ENCODE measurements at places on chromosomes 4 and X. TPM values are rescaled to one million over a fixed set of nuclear protein-coding genes. Genes with fewer than 3 reads are reported as not detected.

- DNase-seq: no peak
Observed at GRCh38 chrX:16822723-16823122, 36.5 kb downstream of the TXLNG start.

DNA sequence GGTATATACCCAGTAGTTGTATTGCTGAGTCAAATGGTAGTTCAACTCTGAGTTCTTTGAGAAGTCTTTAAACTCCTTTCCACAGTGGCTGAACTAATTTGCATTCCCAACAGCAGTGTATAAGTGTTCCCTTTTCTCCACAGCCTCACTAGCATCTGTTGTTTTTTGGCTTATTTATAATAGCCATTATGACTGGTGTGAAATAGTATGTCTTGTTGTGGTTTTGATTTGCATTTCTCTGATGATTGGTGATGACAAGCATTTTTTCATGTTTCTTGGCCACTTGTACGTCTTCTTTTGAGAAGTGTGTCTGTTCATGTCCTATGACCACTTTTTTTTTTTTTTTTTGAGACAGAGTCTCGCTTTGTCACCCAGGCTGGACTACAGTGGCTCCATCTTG lies 30.5 kb downstream of the GPR50 start:
- DNase-seq: no peak

DNA sequence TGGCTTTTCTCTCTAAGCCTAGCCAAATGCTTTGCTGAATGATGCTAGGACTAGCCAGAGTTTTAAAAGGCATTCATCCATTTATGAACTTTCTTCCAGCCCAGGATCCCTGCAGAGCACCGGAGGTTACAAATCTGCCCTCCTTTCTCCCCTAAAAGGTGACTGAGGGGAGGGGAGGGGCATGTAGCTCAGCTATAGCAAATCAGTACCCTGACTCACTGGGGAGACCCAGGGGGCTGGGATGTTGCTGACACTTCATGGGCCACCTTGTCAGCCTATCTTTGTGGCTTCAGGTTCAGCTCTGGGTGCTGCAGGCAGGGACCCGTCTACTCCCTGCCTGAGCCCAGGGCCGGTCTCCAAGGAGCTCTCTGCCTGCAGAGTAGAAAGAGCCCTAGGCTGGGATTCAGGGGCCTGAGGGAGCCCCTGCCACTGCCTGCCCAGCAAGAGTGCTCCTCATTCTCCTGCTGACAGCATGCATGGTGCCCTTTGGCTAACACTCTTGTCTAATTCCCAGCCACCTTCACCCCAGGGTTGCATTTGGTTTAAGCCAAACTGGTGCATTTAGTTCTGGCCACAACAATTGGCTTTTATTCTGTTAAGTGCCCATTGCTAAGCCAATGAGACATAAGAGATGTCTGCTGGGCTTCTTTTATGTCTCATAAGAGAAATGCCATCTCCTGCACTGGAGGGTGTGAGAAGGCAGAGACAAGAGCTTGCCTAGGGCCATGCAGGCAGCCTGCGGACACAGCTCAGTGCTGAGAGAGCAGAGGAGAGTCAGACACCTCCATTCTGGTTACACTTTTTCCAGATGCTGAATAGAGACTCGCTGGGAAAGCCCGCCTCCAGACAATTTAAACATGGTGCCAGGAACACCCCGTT lies 11.9 kb upstream of the UBA6 start:
- no peak for DNase-seq

OTUD6A gene
- polyA plus RNA-seq: not detected

DNA sequence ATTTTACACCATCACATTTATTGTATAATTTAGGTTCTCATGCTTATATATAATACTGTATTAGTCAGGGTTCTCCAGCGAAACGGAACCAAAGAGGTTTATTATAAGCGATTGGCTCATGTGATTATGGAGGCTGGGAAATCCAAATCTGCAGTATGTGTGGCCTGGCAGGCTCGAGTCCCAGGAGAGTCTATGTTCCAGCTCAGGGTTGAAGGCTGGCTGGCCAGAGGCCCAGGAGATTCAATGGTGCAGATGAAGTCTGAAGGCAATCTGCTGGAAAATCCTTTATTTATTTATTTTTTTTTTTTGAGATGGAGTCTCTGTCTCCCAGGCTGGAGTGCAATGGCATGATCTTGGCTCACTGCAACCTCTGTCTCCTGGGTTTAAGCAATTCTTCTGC lies 63.0 kb upstream of the WDFY3 start:
- no peak for DNase-seq

- DNase-seq: peak; percentile 0
Observed at GRCh38 chrX:146243041-146243440, 425.4 kb downstream of the SLITRK2 start.

GYPE gene
- polyA plus RNA-seq: 2.6 TPM

STK32B gene
- 6.6 TPM for polyA plus RNA-seq

IL15 gene
- 7.0 TPM for polyA plus RNA-seq

FGG gene
- polyA plus RNA-seq: not detected

DNA sequence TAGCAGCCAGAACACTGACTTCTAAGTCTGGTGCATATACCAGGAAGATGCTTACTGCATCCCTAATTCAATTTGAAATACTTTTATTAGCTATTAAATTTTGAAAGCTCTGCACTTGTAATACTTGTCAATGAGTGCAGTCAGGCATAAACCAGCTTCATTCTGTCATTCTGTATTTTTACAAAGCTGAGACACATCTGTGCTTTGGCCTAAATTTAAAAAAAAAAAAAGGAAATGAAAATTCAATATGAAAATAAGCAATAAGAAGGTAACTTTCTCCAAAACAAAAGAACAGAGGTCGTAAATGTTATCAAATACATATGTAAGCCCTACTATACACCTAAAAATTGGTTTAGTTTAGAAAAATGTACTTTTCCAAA lies 7.0 kb downstream of the SMIM14 start:
- no peak for DNase-seq

- peak; percentile 6 for DNase-seq
Observed at GRCh38 chr4:19936476-19936875, 315.2 kb upstream of the SLIT2 start.

DNA sequence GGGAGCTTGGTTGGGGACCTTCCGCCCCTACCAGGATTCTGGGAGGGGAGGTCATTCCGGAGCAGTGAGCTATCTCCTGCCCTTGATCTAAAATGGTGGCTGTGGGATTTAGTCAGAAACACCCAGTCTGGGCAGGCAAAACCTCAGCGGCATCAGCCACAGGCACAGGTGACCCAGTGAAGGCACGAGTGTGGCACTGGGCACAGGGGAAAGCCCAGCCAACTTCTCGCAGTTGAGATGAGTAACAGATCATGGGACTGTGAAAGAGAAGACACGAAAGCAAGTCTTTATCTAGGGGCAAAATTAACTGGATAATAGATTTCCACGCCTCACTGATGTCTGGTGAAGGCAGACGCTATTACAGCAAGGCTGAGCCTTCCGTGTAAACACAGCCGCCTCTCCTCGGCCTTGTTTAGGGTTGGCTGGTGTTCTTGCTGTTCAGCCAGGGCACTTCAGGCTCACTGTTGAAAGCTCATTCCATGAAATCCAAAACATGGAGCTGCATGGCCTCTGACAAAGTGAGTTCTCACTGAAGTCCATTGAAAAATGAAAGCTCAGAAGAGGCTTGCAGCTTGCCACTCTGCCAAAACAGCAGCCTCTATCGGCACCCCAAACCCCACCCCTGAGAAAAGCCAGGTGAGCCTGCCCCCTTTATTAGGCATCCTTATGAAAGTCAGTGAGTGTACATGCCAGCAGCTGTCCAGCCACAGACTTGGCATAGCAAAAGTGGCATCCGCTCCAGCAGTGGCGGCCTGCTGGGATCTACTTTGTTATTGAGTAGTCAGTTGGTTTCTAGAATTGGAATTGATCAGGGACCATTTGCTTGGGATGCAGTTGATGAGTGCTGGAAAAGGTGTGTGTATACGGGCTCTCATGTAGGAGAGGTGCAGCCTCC lies 102.3 kb upstream of the MTM1 start:
- DNase-seq: no peak

GRCh38 chr4:185730387-185730786 lies 81.6 kb downstream of the SORBS2 start:
- DNase-seq: peak; percentile 26

GRCh38 chr4:128468123-128468989 lies 180.7 kb upstream of the PGRMC2 start:
- peak; percentile 76 for DNase-seq

IL1RAPL1 gene
- polyA plus RNA-seq: 1.6 TPM

DNA sequence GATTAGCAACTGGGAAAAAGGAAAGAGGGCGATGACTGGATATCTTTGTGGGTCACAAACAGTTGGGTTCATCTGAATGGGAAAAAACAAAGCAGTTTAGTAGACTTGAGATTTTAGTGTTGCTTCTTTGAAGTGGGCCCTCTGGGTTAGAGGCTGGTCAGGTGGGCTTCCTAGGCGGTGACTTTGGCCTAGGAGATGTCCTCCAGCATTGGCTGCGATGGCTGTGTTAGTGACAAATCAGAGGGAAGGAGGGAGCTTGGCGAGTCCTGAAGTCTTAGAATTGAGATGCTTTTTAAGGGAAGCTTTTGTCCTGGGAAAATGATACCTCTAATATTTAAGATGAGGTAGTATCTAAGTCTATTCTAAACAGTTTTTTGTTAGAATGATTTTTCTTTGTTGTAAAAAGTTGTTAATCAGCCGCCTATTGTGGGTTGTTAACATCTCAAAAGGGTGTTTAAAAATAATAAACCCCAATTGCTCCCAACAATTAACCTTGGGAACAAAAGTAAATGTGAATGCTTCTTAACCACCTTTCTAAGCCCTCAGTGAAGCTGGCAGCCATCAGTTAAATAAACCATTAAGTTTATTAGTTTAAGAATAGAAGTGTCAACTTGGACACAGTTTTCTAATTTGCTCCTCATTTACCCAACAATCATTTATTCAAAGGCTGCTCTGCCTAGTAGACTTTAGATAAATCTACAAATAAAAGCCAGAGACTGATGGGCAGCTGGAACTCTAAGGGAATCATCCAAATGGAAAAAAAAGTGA lies 31.7 kb downstream of the DLG3 start:
- no peak for DNase-seq

DNA sequence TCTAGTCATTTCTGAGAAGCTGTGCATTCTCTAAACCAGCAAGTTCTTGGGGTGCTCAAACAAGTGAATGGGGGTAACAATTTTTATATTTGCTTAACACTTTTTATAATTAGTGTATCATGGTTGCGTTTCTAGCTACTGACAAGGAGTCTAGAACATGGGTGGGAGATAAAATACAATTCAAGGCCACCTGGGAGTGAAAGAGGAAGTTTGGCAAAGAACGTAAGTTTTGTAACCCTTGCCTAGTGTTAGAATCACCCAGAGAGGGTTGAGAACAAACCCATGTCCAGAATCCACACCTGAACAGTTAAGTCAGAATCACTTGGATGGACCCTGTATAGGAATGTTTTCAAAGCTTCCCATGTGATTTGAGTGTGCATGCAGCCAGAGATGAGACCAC lies 92.7 kb downstream of the AFF2 start:
- DNase-seq: no peak

GRCh38 chr4:152010710-152011079 lies 249.9 kb upstream of the GATB start:
- DNase-seq: no peak

POU4F2 gene
- not detected for polyA plus RNA-seq

CCNI gene
- 275 TPM for polyA plus RNA-seq

GRCh38 chr4:137994853-137995252 lies 247.3 kb downstream of the SLC7A11 start:
- DNase-seq: no peak

- DNase-seq: no peak
Observed at GRCh38 chrX:78655642-78656041, 3.5 kb downstream of the RTL3 start.

DNA sequence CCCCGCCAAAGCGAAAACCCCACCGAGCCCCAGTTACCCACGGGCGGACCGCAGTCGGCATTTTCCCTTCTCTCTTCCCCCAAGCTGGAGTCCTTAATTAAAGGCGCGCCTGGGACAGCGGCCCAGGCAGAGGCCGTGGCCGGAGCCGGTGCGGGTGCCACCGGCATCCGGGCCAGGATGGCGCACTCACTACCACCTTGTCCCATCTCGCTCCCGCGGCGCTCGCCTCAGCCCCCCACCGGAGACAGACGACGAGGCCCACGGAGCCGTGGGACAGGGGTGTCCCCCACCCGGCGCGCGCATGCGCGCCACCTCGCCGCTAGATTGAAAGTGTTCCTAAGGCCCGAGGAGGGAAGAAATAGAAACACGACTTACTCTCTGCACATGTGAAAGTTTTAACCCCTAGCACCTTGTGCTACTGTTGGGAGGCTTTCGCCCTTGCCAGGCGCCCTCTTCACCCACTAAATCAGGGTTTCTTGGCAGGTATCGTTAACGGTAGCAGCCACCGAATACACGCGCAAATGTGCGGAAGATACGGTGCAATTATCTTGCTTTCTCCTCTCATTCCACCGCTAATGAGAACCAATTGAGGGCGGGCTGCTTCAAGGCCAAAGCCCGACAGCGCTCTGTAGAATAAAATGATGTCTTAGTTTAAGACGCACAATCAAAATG lies 64.3 kb upstream of the CCDC160 start:
- peak; percentile 39 for DNase-seq

DNA sequence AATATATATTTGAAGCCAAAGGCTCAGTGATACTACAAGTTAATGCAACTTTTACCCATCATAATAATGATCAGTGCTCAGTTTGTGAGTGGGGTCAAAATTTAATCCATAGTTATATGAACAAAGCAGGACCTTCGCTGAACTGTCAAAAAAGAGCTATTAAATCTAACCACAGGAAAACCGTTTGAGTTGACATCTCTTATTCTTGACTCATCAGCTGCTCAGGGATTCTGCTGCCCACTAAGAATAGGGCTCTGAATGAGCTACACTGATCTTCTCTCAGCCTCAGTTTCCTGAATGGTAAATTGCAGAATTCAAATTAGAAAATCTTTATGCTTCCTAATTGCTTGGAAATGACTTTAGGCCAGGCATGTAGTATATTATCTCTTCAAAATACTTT lies 44.9 kb upstream of the NAP1L5 start:
- no peak for DNase-seq

HGFAC gene
- polyA plus RNA-seq: 3.0 TPM

DNA sequence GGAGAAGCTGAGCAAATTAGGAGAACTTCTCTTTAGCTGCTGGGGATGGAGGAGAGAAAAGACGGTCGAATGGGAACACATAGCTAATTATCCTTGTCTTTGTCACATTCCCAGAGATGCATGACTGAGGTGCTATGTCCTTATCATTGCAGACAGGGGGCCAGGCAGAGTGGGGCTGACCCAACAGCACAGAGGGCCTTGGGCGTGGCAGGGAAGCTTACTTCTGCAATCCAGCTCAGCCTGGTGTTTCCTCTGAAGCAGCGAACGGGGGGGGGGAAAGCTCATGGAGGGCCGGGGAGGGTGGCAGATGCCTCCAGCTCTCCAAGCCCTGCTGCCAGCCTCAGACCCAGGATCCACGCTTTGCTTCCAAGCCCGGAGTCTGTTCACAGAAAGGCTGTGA lies 50.8 kb upstream of the HOPX start:
- DNase-seq: no peak

SCML2 gene
- 6.0 TPM for polyA plus RNA-seq

SLC7A11 gene
- 0.46 TPM for polyA plus RNA-seq

DNA sequence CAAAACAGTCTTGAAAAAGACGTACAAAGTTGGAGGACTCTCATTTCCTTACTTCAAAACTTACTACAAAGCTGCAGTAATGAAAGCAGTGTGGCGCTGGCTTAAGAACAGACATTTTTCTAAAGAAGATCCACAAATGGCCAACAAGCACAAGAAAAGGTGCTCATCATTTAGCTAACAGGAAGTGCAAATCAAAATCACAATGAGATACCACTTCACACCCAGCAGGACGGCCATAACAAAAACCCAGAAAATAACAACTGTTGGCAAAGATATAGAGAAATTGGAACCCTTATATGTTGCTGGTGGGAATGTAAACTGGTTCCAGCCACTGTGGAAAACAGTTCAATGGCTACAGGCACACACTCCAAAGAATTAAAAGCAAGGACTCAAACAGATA lies 3.3 kb downstream of the PDZD4 start:
- DNase-seq: no peak

TMEM150C gene
- 3.5 TPM for polyA plus RNA-seq

- DNase-seq: no peak
Observed at GRCh38 chrX:626745-627509, 3.7 kb upstream of the SHOX start.

All from hindlimb muscle (tissue), 1 donor.